Epithelial cell of prostate (primary cell): ENCODE measurements at places on chromosomes 16 and 17.
A peak's percentile ranks its signal among the peaks of the same experiment; 100 is the strongest.

DNA sequence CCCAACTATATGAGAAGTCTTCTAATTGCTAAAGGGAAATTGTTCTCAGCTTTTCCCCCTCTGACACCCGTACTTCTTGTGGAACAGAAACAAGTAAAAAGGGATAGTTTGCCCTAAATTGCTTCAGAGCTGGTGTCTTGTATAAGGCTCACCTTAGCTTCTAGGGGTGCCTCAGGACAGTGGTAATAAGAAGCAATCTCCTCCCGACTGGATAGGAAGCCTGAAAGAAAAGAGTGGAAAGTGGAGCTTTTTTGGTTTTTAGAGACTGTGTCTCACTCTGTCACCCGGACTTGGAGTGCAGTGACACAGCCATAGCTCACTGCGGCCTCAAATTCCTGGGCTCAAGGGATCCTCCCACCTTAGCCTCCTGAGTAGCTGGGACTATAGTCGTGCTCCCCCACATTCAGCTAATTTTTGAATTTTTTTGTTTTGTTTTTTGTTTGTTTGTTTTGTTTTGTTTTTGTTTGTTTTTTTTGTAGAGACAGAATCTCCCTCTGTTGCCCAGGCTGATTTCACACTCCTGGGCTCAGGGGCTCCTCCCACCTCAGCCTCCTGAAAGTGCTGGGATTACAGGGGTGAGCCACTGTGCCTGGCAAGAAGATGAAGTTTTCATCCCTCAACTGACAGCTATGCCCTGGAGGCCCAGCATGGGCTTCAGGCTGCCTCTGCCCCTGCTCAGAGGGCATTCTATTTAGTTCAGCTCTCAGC lies 3.4 kb downstream of the TAT start:
- DNase-seq, result no peak

- no peak for DNase-seq
Measured at GRCh38 chr16:27185776-27186130, 17.6 kb upstream of the KDM8 start.

GRCh38 chr17:78048346-78049292 lies 79.9 kb downstream of the TMC6 start:
- no peak for DNase-seq

- DNase-seq, result no peak
Measured at GRCh38 chr17:50188921-50189549, 12.4 kb downstream of the COL1A1 start.

GRCh38 chr16:67312719-67313118 lies 13.8 kb downstream of the KCTD19 start:
- DNase-seq, result no peak

DNA sequence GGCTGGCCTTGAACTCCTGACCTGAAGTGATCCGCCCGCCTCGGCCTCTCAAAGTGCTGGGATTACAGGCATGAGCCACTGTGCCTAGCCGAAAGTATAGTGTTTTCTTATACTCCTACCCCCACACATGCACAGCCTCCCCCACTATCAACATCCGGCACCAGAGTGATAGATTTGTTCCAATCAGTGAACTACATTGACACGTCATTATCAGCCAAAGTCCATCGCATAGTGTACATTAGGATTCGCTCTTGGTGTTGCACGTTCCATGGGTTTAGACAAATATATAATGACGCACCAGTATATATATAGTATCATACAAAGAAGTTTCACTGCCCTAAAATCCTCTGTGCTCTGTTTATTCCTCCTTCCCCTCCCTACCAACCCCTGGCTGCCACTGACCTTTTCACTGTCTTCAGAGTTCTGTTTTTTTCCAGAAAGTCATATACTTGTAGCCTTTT lies 11.9 kb upstream of the TM4SF5 start:
- DNase-seq, result no peak

- no peak for DNase-seq
Measured at GRCh38 chr16:67345401-67345800, 18.8 kb downstream of the LRRC36 start.

GRCh38 chr16:59596693-59597092 lies 862.6 kb upstream of the GOT2 start:
- no peak for DNase-seq

DNA sequence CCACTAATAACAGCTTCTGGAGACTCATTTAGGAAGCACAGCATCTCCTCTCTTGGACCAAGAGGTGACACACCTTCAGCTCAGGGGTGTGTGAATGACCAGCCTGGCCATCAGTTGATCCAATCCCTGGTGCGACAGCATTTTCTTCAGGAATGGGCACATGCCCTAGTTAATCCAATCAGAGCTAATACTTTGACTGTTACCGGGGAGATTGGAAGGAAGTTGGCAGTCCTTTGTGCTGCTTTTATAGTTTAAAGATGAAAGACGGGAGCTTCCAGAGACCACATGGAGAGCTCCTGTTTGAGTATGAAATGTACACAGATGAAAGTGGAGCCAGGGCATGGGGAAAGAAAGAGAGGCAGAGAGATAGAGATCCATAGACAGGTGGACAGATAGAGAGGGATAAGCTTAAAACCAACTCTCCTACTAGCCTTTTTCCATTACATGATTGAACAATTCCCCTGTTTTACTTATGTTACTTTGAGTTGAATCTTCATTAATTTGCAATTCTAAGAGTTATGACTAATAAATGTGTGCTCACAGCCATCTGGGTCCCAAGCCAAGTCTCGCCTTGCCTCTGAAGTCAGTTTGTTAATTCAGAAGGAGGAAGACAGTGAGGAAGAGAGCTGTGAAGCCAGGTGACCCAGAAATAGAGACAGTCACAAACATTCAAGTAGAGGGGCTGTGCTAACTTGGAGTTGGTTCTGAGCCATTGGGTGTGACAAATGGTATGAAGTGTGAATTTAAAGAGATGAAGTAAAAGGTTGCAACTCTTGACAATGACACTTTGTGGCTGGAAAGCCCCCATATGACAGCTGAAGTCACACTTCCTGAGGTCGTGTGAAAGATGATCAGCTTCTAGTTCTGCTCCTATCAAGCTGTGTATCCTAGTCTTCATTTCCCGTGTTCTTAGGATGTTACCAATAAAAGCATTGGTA lies 120.0 kb upstream of the GOT2 start:
- DNase-seq, result no peak

DNA sequence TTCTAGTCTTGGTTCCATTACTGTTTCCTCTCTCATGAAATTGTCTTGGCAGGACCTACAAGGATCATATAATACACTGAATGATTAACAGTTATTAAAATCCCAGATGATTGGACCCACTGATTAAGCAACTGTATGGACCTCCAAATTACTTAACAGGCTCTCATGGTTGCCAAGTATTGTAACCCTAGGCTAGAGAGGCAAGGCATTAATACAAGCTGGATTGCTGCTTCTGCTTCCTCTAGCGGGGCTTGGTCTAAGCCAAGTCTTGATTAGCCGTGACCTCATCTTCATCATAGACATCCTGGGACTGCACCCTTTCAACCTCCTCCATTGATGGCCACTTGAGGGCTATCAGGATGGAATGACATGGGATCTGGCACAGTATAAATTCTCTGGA lies 46.9 kb downstream of the SYCE1L start:
- DNase-seq, result no peak

- no peak for DNase-seq
Measured at GRCh38 chr17:4987767-4988567, 492 bp upstream of the CAMTA2 start.

DNA sequence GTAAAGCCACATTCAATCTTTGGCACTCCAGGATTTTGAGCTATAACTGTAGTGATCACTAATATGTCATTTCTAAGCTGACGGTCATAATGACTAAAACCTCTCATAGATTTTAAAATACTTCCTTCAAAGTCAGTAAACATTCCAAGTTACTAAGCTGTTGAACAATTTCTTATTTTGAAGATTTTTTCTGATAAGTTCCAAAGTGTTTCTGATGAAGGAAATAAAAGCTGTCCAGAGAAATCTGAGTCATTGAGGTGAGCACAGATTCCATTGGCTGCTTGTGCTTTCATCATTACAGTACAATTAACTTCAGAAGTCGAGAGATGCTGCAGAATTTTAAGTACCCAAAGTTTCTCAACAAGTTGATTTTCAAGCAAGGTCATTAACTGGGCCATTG lies 23.9 kb downstream of the NLRC5 start:
- DNase-seq, result no peak

GRCh38 chr17:27947005-27947406 lies 53.8 kb upstream of the LYRM9 start:
- no peak for DNase-seq

- DNase-seq, result no peak
Measured at GRCh38 chr17:48030531-48030930, 7.1 kb downstream of the COPZ2 start.

DNA sequence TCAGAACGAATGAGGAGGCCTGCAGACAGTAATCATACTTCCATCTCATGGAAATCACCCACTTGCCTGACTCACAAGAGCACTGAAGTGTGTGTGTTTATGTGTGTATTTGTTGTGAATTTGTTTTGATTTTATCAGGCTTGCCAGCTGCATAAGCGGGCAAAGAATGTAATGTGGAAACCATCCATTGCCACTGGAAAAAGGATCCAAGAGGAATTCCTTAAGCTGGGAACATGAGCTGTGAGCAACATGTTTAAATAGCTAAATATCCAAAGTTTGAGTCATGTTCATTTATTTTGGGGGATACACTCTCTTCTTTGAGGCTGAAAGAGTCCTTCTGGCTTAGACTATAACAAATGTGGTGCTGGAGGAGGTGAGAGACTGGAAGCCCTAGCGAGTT lies 198.4 kb upstream of the TBX2 start:
- DNase-seq, result no peak

- DNase-seq, result no peak
Measured at GRCh38 chr16:15906439-15906838, 18.0 kb upstream of the CEP20 start.

GRCh38 chr17:66018786-66019185 lies 173.1 kb downstream of the CEP112 start:
- no peak for DNase-seq

- DNase-seq, result no peak
Measured at GRCh38 chr17:65222214-65222738, 85.1 kb downstream of the RGS9 start.

GRCh38 chr17:37361543-37361942 lies 14.2 kb upstream of the C17orf78 start:
- DNase-seq, result peak; percentile 96

DNA sequence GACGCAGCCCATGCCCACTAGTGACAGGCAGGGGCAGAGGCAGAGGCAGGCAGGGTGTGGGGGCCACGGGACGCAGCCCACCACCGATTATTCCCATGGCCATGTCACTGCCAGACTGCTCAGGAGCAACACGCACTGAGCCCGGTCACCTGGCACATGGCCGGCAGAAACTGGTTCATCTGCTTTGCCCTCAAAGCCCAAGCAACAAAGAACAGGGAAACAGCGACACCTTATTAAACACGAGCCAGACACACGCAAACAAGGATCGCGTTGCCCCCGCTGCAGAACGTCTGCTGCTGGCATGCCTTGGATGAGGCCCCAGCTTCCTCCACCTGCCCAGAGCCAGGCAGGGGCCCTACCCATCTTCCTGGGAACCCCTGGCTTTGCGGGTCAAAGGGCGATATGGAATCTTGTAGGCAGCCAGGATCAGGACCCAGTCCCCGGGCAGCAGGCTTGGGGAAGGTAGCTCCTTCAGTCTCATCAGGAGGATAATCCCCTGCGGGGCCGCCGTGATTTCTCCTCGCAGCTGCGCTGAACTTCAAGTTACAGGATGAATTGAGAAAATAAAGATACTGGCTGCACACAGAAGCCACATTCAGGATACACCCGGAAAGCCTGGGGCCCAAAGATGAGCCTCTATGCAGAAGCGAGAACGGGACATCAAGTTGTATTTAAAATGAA lies 4.8 kb downstream of the TBC1D16 start:
- peak; percentile 33 for DNase-seq

DNA sequence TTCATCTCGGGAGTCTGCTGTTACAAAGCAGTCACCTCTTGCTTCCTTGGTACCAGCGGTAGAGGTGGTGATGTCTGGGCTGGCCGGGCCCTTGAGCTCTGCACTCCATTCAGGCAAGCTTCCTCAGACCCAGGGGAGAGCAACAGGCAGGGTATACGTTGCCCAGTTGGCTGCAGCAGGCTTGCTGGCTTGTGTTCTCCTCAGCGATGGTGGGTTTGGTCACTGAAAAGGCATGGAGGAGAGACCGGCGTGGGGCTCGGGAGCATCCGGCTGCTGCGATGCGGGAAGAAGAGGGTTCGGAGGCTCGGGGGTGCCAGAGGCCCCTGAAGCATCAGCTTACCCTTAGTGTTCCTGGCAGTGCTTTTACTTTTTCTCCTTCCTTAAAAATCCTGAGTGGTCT lies 25.8 kb downstream of the SAP30BP start:
- DNase-seq, result no peak

- DNase-seq, result no peak
Measured at GRCh38 chr16:49562228-49562627, 188.6 kb downstream of the C16orf78 start.

DNA sequence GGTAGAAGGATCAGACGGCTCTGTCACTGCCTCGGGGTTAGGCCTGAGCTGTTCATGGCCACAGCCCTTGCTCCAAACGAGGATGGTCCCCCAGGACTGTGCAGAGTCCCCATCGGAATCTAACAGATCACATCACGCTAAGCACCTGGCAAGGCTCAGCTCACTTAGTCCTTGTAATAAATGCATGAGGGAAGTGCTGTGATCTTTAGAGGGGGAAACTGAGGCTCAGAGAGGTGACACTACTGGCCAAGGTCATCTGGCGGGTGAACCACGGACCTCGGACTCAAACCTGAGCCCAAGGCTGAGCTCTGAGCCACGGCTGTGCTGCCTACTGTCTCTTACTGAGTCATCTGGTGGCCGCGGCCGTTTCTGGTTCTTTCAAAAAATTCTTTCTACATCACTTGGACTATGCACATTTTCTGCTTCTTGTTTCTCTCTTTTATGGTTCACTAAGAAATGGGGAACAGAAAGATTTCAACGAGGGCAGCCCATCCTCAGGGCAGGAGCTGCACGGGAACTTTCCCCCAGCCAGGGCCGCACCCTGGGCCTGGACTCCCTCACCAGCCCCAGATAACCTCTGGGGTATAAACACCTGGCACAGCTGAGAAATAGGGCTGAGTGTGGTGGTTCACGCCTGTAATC lies 55.6 kb downstream of the COTL1 start:
- DNase-seq, result no peak

GRCh38 chr17:431494-431893 lies 78.9 kb upstream of the RPH3AL start:
- DNase-seq, result no peak
